ENCODE measurements at places on chromosomes 12 and 14. TPM values are rescaled to one million over a fixed set of nuclear protein-coding genes. Genes with fewer than 3 reads are reported as not detected.

DNA sequence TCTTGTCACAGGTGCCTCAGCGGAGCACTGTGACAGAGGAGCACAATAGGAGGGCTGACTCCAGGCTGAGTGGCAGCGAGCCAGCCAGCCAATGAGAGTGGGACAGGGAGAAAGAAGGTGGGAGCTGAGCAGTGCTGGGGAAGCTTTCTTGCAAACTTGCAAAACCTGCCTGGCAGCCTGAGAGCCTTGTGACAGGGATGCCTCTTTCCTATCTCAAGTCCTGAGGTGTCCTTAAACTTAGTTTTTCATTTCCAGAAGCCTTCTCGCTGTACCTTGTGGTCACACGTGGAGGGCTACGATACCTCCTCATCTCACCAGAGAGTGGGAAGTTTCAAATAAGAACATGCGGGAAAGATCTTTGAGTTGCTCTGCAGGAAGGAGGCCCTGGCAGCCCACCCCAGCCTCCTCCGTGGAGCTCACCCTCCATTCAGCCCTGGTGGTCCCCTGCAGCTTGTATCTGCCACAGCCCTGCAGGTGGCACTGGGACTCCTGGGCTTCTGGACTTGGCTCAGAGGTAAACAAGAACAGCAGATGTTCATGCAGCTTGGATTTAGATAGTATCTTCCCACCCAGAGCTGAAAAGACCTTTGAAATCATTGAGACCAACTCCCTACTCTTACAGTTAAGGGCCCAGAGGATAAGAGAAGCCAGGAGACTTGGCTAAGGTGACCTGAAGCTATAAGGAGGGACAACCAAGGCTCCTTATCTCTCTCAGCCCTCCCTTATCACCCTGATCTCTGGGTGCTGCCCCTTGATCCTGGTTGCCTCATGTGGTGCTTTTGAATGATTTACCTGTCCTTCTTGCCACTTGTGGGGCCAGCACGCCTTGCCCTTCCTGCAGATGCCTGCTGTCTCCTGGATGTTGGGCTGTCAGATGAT lies 153.5 kb upstream of the MAX start:
- no peak for DNase-seq

DNA sequence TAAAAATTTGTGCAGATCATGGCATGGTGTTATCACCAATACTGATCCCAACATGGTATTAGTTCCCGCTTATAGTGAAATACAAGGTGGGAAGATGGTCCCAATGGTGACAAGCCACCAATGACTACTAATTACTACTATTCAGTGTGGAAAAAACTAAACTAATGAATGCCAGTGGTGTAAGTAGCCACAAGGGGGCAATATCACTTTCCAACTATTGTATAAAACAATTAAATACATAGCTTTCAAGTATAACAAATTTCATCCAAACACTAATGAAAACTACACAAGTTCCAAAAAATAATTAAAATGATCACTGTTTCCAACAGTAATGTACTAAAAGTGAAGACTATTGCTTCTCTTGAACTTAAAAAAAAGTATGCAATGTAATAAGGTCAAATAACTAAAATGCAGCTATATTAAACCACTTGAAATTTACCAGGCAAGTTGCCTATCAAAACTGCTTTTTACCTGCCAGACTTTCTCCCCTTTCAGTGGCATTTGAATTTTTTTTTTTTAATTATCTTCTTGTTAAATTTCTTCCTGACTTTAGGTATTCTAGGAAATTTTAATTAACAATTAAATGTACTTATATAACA lies 58.0 kb downstream of the PAPLN start:
- no peak for DNase-seq

GRCh38 chr12:89994911-89995310 lies 286.3 kb upstream of the ATP2B1 start:
- no peak for DNase-seq

GRCh38 chr12:81070846-81071245 lies 7.0 kb upstream of the ACSS3 start:
- no peak for DNase-seq

DNA sequence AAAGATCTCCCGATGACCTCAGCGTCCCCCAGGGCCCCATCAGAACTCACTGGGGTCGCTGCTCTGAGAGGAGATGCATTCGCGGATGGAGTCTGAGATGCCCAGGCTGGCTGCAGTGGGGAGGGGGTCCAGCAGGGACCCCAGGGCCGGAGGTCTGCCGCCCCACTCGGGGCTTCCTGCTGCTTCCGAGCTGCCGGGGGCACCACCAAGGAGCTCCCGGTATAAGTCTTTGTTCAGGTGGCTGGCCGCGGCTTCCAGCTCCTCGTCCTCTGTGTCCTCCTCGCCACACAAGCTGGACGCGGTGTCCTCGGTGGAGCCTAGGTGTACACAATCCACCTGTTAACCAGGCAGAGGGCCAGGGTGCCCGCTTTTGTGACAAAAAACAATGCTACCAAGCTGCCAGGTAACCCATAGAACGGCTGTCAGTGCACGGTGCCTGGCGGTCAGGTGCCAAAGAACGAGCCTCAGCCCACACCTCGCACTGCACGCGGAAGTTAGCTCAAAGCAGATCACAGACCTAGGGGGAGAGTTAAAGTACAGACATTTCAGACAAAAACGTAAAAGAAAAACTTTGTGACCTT lies 26.6 kb upstream of the BTBD6 start:
- no peak for DNase-seq

GRCh38 chr14:71449316-71450055 lies 482.7 kb upstream of the RGS6 start:
- no peak for DNase-seq

DNA sequence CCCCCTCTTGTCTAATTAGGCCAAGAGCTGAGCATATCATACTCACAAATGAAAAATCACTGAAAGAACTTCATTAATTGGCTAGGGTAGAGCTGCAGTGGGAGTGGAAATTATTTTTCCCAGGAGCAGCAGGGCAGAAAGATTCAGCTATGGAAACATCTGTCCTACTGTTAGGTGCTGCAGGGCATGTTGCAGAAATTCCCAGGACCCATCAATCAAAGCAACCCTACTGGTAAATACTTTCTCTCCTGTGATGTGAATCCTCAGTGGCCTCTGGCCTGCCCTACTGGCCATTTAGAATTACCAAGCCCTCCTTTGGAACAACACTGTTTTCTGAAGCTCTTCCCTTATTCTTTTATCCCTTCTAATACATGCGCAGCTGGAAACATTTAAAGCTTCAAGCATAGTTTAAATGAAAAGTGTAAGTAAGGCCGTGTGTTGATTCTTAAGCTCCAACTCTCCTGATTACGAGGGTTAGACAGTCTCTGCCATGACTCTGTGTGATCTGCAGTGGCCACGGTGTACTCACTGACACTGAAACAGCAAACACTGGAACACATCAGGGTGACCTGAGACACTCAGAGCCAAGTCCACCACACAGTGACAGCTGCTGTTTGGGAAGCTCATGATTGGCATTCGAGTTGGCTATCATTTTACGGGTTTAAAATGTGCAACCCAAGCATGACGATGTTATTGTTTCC lies 62.6 kb upstream of the TMCC3 start:
- no peak for DNase-seq

DNA sequence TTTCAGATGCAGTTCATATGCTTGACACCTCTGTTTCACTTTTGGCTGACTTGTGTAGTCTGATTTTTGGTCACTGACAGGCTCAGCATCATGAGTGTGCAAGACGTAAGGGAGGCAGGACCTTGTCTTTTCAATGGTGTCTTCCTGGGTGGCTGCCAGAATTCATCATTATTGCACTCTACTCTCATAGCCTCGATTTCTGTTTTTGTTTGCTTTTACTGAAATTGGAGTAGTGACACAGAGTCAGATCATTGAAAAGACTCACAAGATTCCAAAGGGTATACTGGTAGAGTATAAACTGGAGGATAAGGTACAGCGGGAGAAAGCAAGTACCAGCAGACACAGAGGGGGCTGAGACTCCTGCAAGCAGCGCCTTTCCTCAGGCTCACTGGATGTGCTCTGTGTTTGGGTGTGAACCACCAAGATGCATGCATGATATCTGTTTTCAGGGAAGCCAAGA lies 126.3 kb upstream of the FGD4 start:
- no peak for DNase-seq

DNA sequence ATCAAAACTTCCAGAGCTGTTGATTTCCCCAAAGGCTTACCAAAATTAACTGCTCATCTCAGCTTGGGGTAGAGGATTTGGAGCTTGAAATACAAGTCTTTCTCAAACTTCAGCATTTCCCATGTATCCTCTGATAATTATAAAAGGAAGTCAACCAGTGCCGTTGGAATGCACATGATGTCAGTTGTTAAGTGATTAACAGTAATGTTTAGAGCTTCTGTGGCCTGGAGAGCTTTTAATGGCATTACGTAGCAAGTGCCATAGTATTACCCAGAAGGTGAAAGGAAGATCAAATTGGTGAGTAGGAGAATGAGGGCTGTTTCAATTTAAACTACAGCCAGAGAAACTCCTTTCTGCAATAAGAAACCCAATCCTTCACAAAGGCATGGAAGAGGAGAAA lies 62.5 kb upstream of the PTPRR start:
- no peak for DNase-seq

GRCh38 chr12:68491204-68491960 lies 119.3 kb upstream of the RAP1B start:
- DNase-seq: no peak

GRCh38 chr12:26737487-26738030 lies 95.4 kb downstream of the ITPR2 start:
- no peak for DNase-seq

GRCh38 chr12:53498235-53498630 lies 1.0 kb downstream of the MAP3K12 start:
- no peak for DNase-seq

DNA sequence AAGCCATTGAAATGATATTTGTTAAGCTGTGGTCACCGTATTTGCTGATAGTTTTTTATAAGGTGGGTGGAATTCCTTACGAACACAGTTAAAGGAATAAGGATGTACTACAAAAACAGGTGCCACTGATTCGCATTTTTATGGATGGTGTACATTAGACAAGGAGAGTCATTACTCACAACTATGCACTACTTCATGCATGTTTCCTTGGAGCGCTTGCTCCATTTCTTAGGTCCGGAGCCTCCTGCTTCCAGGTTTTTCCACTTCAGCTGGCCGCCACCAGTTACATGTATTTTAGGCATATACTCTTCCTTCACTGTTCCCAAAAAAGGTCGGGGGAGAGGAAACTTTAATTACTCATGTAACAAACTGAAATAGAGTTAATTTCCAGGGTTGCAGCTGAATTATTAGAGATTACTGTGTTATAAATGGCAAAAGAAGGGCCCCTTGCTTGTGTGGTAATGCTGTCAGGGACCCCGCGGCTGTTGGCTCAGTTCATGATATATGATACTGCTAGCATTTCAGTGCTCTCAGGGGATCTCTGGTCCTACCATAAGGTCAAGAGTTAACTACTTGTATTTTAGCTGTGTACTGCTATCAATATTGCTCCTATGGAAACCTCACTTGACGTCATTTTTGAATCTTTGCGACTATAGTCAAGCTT lies 454.7 kb downstream of the NPAS3 start:
- no peak for DNase-seq

- DNase-seq: no peak
These were observed 166.2 kb downstream of the PAX9 start for GRCh38 chr14:36827861-36828260.

DNA sequence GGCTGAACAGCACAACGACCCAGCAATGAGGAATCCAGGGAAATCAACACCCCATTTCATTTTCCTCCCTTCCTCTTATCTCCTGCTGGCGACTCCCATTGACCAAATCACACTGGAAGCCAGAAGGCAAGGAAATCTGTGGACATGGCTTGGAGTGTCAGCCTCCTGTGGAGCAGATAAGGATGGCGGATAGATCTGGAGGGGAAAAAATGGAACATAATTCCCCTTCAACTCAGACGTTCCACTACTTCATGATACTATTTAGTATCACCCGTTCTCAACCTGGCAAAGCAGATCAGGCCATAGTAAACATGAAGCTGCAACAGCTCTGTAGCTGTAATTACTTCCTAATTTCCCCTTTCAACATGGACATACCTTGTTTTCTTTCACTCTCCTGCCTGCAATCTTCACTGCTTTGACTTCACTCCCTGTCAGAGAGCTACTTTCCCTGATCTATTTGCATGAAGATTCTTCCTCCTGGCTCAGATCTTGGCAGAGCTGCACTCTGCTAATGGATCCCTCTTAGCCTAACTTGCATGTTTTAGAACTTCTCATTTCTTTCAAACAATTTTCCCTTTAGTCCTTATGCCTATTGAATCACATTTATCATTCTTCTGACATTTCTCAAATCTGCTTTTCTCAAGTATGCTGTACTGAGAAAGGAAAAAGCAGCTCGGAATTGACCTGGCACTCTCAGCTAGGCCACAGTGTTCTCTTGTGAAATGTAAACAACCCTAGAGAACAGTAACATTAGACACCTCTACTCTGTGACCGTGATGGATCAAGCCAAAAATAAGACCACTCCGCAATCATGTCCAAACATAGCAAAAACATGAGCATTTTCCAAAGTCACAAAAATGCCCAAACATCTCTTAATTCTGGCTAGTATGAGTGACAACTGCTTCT lies 135.1 kb downstream of the ETNK1 start:
- DNase-seq: no peak

DNA sequence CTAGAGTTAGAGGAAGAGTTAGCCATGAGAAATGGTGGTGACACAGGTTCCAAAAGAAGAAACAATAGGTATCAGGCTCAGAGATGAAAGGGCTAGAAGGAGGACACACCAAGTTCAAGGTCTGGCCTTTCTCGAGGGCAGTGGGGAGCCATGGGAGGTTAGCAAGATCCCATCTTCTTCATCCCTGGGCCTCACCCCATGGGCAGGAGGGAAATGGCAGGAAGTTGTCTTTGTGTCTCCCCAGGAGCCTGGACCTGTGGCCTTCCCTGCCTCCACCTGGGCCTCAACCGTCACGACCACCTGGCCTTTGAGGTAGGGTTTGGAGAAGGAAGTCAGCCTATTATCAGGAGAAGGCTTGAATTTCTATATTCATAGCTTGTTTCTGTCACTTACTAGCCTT lies 5.8 kb upstream of the AQP2 start:
- peak; percentile 59 for DNase-seq

- DNase-seq: no peak
These were observed 65.3 kb upstream of the TRAF3 start for GRCh38 chr14:102711946-102712345.

DNA sequence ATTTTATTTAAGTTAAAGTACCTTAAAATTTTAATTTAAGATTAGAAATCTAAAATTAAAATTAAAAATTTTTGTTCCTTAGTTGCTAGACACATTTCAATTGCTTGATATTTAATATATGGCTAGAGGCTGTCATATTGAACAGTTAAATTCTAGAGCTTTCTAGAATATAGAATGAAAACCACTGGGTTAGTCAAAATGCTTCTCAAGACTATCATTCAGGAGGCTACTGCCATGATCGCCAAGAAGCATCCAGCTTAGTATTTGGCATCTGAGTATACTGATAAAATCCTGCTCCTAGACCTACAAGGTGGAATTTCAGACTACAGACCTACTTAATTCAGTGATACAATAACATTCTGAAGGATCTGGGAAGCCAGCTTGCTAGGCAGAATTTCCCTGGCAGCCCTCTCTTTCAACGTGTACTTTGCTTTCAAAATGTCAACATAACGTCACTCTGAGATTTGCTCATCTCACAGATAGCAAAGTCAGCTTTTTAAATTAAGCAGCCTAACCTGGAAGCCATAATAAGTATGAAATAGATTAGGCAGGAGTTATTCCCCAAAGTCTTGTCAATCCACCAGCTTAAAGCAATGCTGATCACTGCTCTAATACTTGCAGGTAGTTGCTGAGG lies 525.8 kb downstream of the FSCB start:
- DNase-seq: no peak

PTPRQ gene
- total RNA-seq: 1.8 TPM

SLC7A7 gene
- 25.5 TPM for total RNA-seq

DICER1 gene
- total RNA-seq: 78.3 TPM

CBLN3 gene
- 5.0 TPM for total RNA-seq

TXNRD1 gene
- total RNA-seq: 166 TPM

OR8S1 gene
- not detected for total RNA-seq

HOXC9 gene
- 0.42 TPM for total RNA-seq

CAPZA3 gene
- not detected for total RNA-seq

HOXC12 gene
- not detected for total RNA-seq

ADAM21 gene
- total RNA-seq: 0.13 TPM
